ENCODE measurements at places on chromosomes 3 and 15.

DNA sequence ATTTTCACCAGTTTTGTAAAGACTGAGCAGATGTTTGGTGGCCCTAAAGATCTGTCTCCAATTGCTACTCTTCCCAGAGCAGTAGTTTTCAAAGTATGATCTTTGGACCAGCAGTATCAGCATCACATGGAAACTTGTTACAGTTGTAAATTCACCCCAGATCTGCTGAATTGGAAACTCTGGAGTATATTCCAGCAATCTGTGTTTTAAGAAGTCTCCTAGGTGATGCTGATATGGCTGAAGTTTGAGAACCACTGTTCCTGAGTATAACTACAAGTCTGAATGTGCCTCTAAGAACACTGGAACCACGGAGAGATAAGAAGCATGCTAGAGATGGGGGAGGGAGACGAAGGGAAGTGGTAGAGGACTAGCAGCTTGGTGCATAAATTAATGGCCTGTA lies 45.7 kb downstream of the NUDT16 start:
- no peak for DNase-seq

DNA sequence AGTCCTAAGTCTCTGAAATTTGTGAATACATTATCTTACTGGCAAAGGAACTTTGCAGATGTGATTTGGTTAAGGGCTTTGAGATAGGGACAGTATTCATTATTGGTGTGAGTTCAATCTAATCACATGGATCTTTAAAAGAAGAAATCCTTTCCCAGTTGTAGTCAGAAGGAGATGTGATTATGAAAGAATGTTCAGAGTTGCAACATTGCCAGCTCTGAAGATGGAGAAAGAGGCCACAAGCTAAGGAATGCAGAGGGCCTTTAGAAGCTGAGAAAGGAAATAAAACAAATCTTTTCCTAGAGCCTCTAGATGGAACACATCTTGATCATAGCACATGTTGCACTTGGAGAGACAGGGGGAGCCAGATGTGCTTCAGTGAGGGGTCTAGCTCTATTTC lies 27.7 kb upstream of the SIAH2 start:
- DNase-seq: no peak

DNA sequence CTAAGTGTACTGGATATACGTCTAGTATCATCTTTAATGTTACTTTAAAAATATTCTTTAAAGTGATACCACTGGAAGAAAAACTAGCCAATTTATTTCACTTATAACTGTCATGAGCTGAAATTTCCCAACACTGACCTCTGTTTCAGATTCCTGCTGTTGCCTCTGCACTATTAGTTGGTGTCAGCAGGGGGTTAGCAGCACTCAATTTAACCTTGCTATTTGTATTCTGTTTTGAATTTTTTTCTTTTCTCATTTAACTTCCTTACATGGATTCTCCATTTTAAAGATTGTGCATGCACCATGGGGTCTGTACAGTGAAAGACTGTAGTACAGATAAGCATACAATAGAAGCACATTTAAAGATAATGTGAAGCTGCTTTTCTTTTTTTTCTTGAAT lies 169.2 kb downstream of the UBE2E2 start:
- DNase-seq: no peak

GRCh38 chr3:24951180-24951579 lies 456.5 kb upstream of the THRB start:
- DNase-seq: no peak

- no peak for DNase-seq
Observed at GRCh38 chr15:59406446-59406845, 31.5 kb upstream of the FAM81A start.

- DNase-seq: no peak
Observed at GRCh38 chr15:60649845-60650548, 171.1 kb upstream of the ICE2 start.

GRCh38 chr3:56055546-56055945 lies 412.7 kb downstream of the ERC2 start:
- no peak for DNase-seq

DNA sequence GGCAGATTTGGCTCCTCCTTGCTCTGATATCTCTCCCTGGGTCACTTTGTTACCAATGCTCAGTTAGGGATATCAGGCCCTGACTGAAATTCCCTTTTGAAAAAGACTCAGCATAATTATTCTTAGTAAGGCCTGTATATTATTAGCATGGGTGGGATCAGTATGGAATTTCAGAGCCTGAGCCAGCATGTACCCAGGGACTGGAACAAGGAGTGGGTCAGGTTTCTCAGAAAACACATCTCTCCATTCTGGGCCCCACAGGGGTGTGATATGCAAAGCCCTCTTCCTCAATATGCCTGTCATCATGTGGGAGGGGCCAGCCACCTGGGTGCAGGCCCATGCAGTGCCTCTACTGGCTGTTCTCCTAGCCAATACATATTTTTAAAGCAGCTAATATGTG lies 423.2 kb downstream of the EPHB1 start:
- DNase-seq: no peak

DNA sequence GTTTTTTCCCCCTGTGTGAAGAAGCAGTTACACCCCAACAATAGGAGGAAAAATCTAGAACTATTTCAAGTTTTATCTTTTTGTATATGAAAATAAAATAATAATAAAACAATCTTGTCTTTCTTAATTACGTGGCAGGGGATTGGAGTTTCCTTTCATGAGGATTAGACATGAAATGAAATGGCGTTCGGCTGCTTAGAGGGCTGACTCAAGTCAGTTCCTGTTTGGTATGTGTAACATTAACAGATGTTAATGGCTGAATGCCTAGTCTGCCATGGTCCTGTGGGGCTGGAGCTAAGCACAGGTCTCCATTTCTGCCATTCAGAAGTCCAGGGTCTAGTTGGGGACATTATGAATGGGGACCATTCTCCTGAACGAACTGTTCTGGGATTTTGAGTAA lies 3.1 kb upstream of the EXOG start:
- DNase-seq: no peak

DNA sequence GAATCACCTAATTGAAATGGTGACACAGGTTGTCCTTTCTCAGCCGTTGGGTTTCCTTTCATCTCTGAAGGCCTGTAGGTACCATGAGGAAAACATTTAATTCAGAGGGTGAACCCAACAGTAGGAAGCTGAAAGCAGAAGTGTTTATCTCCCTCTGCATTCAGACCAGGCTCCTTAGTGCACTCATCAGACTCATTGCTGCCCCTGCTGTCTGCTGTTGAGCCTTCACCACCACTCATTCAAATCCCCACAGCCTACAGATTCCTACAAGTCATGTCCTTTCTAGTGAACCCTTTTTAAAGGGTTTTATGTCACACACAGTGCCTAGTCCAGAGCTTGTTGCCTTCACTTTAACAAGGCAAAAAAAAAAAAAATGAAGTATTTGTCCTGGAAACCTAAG lies 13.4 kb downstream of the WDR48 start:
- DNase-seq: no peak

DNA sequence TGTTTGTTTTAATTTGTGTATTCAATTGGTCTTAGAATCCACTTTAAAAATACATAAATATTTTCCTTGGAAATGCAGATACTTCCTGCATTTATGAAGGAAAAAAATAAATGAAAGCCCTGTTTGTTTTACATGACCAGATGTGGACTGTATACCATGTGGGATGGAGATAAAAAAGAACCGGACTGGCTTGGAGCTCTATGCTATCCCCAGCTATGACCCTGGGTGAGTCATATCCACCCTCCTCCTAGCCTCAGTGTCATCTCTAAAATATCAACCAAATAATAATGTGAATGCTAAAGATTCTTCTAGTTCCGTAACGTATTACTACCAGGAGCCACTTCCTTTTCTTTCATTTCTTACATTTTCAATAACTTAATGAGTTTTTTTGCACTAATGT lies 44.5 kb upstream of the PDZRN3 start:
- DNase-seq: no peak

- DNase-seq: peak; percentile 54
Observed at GRCh38 chr15:58864602-58865424, 68.7 kb downstream of the SLTM start.

- peak; percentile 68 for DNase-seq
Observed at GRCh38 chr3:124599779-124600693, 130.2 kb upstream of the UMPS start.

GRCh38 chr3:10935028-10935427 lies 57.5 kb upstream of the SLC6A1 start:
- DNase-seq: no peak

GRCh38 chr3:24270744-24271143 lies 223.9 kb downstream of the THRB start:
- no peak for DNase-seq

DNA sequence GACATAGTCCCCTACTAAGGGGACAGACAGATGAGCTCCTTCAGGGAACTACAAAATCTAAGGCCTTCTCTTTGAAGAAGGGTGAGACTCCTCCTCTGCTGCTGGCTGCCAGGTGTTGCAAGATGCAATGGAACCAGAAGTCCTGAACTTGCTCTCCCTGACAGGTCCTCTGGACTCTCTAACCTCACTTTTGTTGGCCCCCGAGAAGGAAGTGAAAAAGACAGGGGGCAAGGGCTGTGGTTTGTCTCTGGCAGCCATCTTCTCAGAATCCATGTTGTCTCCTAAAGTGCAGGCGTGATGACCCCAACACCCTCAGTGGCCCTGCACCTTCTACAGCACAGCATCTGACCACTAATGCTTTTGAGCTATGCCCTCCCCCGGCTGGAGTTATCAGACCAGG lies 292.5 kb downstream of the CHST2 start:
- DNase-seq: no peak

- DNase-seq: peak; percentile 75
Observed at GRCh38 chr3:169454823-169455222, 208.7 kb downstream of the MECOM start.

- DNase-seq: no peak
Observed at GRCh38 chr3:72295276-72295961, 510.5 kb upstream of the PROK2 start.
